ENCODE measurements at places on chromosomes 6 and 20.

DNA sequence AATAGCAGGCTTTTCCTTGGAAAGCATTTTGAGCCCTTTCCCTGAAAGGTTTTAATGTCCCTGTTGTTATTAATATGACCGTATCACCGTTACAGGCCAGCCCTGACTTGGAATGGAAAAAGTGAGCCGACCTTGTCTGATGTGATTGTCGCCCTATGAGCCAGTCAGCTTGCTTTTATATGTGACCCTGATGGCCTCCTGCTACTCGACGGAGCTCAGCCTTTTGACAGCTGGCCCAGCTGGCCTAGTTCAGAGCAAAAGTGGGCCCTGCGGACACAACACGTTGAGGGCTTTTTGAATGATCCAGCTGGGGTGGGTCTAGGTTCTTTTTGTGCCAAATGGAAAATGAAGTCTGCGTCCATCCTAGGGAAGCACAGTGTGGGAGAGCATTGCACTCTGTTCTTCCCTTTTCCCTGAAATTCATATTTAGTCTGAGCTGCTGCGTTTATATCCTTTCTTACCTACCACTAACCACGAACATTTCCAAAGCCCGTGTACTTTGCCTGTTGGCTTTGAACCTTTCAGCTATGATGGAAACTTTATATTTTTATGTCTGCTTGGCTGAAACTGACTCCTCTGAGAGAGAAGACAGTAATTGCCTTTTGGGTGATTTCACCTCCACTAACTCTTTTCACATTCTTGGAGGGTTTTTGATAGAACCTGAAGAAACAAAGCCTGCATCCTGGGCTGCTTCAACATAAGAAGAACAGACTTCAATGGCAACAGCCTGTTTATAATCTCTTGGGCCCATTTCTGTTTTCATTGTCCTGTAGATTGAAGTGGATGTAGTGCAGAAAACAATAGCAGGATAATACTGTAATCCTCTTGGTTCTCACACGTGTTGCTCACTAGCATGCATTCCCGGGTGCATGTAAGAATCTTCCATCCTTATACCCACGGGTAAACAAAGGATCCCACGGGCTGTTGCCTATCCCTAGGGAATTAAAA is 121.8 kb upstream of the HDGFL1 start:
- DNase-seq: no peak

GRCh38 chr6:44276667-44277640 is 6.7 kb downstream of the TMEM151B start:
- DNase-seq: no peak

DNA sequence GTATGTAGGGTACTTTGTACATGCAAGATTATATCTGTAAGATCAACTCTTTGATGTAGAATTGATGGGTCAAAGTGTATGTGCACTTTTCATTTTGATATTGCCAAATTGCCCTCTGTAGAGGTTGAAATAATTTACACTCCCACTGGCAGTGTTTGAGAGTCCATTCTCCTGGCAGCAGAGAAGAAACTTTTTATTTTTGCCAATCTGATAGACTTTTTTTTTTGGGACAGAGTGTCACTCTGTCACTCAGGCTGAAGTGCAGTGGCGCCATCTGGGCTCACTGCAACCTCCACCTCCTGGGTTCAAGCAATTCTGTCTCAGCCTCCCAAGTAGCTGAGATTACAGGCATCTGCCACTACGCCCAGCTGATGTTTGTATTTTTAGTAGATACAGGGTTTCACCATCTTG is 199.2 kb downstream of the ZFAND3 start:
- no peak for DNase-seq

- no peak for DNase-seq
Measured at GRCh38 chr6:9252799-9253198, 817.5 kb upstream of the SLC35B3 start.

DNA sequence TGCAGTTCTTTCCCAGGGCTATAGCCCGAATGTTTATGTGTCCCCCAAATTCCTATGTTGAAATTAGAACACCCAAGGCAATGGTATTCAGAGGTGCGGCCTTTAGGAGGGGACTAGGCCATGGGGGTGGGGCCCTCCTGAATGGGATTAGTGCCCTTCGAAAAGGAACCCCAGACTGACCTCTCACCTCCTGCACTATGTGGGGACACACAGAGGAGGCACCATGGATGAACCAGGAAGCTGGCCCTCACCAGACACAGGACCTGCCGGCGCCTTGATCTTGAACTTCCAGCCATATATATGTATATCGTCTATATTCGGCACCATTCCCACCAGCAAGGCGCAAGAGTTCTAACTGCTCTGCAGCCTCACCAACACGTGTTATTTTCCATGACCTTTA is 101.5 kb upstream of the BHLHE23 start:
- DNase-seq: no peak

DNA sequence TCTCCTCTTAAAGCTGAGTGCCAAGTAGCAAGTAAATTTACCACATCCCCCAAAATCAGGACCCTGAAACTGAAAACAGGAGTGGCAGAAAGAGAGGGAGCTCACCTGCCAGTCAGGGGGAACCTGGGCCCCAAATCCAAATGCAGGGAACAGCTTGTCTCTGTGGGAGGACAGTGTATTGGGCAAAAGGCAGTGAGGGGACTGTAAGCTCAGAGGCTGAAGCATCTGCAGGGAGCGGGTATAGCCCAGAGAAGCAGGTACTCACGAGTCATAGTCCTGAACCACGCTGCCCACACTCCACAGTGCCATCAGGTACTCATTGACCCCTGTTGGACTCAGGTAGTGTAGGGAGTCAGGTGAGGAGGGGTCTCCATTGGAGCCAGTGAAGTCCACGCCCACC is 15.0 kb downstream of the SPAG4 start:
- no peak for DNase-seq

DNA sequence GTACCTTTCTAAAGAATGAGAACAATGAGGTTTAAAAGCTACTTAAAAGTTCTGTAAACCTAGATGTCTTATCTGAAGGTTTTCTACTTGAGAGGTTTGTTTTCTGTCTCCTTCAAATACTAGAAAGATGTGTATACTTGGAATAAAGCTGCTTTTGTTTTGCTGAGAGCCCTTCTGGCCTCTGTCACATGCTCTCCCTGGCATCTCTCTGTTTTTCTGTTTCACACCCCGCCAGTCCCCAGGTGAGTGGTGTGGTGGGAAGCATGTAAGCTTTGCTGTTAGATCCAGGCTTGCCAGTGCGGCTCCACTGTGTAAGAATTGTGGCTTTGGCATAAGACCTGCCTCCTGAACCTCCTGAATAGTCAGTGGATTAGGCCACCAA is 56.8 kb downstream of the SNX9 start:
- DNase-seq: no peak

DNA sequence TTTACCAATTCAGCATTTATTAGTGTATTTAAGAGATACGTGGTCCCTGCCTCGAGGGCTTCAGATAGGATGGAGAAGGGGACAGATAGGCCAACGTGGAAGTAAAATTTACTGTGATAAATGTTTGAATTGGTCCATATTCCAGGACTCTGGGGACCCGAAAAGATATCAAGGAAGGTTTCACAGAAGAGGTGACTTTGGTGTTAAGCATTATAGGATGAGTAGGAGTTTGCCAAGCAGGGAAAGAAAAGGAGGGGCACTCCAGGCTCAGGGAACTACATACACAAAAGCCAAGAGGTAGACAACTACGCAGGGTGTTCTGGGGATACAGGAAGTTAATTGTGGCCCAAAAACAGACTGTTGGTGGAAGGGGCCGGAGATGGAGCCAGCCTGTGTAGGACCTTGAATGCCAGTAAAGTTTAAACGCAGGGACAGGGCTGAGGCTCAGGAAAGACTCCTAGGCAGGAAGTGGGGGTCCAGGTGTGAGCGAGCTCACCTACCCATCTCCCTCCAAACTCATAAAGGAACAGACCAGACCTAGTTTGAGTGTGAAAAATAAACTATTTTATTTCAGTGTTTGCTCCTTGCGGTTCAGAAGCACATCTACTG is 37.0 kb downstream of the TGM2 start:
- no peak for DNase-seq

- no peak for DNase-seq
Measured at GRCh38 chr6:138491017-138491416, 8.3 kb downstream of the NHSL1 start.

DNA sequence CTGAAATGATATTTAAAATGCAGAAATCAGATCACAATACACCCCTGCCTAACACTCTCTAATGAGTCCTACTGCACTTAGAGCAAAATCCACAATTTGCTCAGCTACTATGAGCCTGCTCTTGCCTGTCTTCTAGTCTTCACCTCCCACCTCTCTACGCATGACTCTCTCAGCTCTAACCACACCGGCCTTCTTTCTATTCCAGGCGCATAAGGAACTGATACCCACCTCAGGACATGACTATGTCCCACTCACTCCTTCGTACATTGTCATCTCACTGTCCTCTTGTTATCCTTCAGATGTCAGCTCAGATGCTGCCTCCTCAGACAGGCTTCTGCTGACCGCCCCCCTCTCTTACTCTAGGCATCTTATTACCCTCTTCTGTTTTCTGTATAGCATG is 201.0 kb upstream of the FLRT3 start:
- DNase-seq: no peak

DNA sequence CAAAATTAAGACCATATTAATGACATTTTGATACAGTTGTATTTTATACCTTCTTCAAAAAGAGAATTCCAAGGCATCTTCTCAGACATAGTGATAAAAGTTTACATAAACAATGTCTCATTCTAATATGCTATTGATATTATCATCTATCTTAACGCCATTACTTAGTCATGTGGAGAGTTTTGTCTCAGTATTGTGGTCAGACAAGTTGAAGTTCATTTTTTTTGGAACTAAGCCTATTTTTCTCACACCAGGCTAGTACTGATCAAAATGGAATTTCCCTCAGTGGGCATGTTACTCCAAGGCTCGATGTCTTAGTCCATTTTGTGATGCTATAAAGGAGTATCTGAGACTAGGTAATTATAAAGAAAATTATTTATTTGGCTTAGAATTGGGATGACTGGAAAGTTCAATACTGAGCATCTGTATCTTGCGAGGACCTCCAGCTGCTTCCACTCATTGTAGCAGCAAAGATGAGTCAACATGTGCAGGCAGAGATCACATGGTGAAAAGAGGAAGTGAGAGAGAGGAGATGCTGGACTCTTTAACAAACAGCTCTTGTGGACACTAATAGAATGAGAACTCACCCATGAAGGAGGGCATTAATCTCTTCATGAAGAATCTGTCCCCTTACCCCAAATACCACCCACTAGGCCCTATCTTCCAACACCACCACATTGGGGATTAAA is 825.5 kb upstream of the MANEA start:
- no peak for DNase-seq

- no peak for DNase-seq
Measured at GRCh38 chr6:22433745-22434144, 135.6 kb upstream of the HDGFL1 start.

DNA sequence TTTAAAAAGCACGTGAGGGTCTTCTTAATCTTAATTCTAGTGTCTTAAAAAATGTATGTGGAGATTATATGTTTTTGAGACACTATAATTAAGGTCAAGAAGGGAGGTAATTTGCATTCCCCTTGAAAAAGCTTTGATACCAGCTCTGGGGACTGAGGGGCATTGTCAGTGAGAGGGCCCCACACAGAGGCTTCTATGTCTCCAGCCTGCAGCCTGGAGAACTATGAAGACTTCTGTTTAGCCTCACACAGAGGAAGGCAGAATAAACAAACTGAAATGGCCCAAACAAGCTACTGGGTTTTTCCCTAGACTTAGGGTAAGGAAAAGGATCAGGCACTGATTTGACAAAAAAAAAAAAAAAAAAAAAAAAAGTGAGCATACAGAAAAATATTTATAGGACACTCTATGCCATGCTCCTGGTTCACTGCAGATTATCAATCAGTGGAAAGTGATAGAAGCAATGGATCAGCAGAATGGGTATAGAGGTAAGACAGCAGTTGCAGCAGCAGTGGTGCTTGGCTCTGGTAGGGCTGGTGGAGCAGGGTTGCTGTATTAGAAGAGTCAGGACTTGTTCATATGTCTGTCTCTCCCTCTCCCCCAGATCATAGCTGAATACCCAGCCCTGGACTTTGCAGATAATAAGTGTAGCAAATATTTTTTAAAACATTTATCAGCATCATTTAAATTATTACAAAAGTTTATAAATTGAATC is 85.4 kb downstream of the KLHL32 start:
- no peak for DNase-seq

DNA sequence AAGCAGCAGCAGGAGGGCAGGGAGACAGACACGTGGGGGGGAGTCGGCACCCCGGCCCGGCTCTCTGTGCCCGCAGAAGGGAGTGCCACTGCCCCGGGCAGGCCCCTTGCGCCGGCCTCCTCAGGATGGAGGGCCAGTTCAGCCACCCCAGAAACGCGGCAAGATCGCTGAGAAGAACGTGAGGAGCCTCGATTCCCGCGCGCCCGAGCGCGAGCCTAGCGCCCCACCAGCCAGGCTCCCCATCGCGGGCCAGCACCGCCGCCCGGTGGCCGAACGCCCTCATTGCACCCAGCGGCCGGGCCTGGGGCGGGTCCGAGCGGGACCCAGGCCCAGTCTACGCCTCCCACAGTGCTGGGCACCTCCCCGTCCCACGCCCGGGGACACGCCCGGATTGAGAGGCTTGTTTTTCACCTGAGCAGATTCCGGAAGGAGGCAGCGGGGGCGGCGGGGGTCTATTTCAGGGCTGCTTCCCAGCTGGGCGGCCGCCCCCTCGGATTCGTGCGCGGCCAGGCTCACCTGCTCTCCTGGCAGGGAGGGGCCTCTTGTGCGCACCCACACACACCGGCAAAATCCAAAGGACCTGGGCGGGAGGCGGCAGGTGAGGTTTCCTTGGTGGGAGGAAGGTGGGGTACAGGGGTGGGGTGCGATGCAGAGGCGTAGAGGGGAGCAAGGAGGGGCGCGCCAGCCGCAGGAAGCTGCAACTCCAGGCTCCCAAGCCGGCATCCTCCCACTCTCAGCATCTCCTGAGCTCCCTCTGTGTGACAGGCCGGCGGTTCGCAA is 9.0 kb upstream of the GRM4 start:
- DNase-seq: peak; percentile 51

DNA sequence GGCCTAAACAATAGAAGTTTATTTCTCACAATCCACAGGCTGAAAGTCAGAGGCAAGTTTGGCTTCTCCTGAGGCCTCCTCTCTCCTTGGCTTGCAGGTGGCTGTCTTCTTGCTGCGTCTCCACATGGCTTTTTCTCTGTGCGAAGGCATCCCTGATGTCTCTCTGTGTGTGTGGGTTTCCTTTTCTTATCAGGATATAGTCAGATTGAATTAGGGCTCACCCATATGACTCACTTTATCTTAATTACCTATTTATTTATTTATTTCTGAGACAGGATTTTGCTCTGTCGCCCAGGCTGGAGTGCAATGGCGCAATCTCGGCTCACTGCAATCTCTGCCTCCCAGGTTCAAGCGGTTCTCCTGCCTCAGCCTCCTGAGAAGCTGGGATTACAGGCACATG is 30.7 kb downstream of the LINC00237 start:
- no peak for DNase-seq

DNA sequence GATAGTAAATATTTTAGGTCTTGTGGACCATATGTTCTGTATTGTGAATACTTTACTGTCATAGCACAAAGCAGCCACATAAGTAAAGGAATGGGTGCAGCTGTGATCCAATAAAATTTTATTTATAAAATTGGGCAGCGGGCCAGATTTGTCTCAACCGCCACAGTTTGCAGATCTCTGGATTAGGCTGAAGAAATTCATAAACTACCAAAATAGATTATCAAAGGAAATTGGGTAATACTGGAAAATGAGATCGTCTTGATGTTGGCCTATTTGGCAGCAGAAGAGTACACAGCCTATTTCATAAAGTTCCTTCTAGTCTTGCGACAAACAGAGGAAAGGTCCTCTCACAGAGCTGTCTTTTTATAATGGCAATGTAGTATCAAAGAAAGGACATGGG is 69.8 kb downstream of the DZANK1 start:
- DNase-seq: no peak
